ENCODE measurements at places on chromosomes 3 and 15.

GRCh38 chr3:120272286-120272685, 12.7 kb downstream of the GPR156 start:
- no peak for DNase-seq

DNA sequence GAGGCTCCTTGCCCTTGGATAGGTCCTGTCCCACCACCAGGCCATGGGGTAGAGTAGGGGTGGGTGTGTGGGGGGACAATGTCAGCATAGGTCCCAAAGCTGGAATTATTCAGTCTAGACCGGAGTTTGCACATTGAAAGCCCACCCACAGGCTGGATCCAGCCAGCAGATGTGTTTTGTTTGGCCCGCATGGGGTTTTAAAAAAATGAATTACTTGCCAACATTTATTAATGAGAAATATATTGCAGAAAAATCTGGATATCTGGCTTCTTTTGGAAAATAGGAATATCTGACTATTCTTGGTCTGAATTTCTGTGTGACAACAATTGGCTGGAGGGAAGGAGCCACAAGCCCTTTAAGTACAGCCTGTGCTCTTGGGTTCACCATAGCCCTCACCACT, 17.3 kb upstream of the LRIG1 start:
- DNase-seq: no peak

- DNase-seq: no peak
Observed at GRCh38 chr3:69504232-69504631, 118.3 kb upstream of the FRMD4B start.

- DNase-seq: no peak
Observed at GRCh38 chr3:10601857-10602230, 96.5 kb upstream of the ATP2B2 start.

DNA sequence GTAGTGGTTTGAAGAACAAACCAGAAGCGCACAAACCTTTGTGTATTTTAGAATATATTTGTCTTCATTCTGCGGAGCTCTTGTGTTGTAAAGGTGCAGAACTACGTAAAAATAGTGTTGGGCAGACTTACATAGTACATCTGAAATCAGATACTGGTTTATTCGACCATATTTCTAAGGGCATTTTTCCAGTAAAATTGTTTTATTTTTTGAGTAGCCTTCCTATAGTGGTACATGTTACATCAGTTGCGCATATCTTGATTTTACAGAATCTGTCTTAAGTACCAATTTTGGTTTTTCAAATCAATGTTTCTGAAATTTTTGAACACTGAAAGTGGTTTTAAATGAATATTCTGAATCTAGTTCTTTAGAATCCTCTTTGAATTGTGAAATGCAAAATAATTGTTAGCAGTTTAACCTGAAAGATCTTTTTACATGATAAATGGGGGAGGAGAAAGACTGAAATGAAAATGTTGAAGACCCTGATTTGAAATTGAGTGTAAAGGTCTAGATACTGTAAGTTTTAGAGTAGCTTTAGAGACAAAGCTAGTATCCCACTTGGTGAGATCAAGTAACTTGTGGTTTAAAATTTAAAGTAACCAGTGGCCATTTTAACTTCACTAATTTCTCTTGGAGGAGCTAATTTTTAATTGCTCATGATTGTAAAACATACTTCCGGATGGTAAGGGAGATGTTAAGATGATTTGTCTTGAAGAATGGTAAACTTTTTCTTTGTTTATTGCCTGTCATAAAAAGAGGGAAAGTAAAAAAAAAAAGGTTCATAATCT, 15.5 kb upstream of the CHD2 start:
- no peak for DNase-seq

DNA sequence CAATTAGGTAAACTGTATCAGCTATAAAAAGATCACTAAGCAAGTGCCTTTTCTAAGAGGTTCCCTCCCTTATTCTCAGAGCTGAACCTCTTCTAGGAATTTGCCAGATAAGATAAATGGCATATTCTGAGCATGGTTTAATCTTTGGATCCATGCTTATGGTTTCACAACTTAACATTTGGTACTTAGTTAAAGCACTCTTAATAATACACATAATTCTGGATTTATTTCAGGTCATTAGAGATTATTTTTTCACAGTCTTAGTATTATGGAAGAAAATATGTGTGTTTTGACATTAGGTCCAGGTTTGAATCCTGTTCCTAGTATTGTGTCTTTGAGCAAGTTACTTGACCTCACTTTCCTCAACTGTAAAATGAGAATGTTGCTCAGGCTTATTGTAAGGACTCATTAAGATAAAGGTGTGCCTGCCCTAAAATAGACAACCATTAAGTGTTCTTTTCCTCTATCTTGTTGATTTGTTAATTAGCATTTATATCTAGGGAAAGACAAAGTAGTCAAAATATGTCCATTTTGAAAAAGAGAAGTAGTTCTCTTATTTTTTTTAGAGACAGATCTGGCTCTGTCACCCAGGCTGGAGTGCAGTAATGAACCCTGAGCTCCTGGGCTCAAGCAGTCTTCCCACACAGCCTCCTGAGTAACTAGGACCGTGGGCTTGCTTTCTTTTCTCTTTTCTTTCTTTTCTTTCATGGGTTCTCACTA, 43.4 kb downstream of the TSC22D2 start:
- no peak for DNase-seq

- no peak for DNase-seq
Observed at GRCh38 chr15:66782785-66783184, 80.7 kb downstream of the SMAD6 start.

Data from brain pericyte (primary cell).